ENCODE measurements at places on chromosomes 16 and 17.

GRCh38 chr17:66941773-66942450 is 22.6 kb upstream of the CACNG4 start:
- no peak for DNase-seq

DNA sequence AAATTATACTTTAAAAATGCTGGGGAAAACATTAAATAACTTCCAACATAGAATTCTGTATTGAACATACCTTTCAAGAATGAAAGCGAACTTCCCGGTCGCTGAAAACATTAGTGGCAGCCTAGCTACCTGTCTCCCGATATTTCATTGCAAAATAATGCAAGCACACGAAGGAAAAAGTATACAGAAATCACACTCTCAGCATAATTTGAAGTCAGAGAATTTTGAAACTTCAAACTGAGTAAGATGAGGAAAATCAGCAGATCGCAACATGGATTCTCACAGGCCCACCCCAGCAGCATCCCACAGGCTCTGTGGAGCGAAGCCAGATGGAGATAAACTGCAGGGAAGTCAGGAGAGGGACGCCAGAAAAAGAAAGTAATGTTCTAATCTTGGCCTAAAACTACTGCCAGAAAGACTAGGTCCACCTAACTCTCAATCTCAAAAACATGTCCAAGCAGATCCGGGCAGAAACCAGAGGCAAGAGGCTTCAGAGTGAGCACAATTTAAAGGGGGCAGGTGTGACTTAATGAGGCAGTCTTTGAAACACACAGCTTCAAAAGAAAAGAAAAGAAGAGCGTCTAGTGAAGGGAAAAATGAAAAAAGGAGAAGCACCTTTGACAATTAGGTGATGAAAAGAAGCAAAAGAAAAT is 4.8 kb upstream of the GOSR1 start:
- no peak for DNase-seq

GRCh38 chr16:3171181-3171854 is 16.7 kb upstream of the OR1F1 start:
- peak; percentile 37 for DNase-seq

DNA sequence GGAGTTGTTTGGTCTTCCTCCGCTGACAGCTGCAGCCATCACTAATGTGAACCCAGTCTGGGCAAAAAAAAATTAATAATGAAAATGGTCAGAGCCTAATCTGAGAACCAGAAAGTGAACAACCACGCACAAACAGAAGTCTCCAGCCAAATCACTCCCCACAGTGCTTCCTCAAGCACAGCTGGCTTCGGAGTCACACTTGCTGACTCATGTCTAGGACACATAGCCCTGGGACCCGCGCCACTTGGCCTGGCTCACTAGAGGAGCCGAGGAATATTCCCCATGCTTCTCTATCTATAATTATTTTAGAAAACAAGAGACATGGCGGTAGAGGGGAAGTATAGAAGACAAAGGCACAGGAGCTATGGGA is 109.1 kb downstream of the ZFHX3 start:
- no peak for DNase-seq

DNA sequence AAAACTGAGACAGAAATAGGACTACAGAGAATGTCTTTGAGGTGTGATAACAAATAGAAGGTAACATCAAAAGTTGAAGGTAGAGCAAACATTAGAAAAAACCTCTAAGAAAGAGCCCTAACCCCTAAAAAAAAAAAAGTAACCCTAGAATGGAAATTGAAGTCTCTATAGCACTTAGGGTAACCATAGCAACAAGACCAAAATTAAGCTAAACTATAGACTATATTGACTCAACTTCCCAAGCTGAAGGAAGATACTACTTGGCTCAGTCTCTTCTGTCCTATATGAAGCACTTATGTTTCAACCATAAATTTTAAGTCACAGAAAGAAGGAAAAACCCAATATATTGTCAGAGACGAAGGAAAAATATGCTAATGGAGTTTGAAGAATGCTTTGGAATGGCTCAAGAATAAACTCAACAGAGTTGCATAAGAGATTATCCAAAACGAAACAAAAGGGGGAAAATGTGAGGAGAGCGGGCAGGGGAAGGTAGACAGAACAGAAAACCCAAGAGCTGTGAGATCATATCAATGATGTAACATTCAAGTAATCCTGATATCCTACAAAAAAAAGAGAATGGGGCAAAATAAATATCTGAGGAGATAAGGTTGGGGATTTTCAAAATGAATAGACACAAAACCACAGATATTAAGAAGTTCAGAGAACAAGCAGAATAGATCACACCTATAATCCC is 88.4 kb downstream of the USP32 start:
- no peak for DNase-seq

GRCh38 chr16:83253521-83253920 is 554.3 kb upstream of the HSBP1 start:
- DNase-seq: no peak

- no peak for DNase-seq
Observed at GRCh38 chr17:73643001-73643851, 1.0 kb downstream of the SDK2 start.

DNA sequence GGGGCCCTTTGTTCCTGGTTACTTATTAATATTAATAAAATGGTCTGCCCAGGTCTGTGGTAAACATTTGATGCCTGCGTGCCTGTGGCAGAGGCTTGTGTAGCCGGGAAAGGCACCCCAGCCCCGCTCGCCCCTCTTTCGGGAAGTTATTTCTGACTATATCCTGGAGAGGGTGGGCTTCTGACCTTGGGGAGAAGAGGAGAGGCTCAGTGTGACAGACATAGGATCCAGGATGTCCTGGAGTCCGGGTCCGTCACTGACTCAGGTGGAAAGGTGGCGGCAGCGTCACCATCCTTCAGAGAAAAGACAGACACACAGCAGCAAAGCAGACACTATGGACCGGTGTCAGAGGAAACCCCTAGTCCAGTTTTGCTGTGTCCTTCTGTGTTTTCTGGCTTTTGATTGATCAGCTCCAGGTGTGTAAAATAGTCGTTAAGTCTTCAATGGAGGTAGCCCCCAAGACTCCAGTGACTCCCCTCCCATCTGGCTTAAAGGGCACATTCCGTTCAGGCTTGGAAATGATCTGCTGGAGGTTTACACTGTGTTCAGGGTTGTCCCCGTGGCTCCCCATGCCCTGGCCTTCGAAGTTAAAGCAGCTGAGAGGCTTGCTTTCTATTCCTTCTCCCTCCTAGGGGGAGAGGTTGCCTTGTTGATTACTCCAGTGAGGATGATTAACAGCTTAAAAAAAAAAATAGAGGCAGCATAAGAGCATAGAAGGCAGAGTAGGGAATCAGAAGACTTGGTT is 81.6 kb downstream of the CCDC182 start:
- DNase-seq: no peak

GRCh38 chr17:38881600-38882191 is 11.8 kb downstream of the LASP1 start:
- no peak for DNase-seq

- no peak for DNase-seq
Observed at GRCh38 chr17:37131669-37132611, 183.2 kb downstream of the AATF start.

DNA sequence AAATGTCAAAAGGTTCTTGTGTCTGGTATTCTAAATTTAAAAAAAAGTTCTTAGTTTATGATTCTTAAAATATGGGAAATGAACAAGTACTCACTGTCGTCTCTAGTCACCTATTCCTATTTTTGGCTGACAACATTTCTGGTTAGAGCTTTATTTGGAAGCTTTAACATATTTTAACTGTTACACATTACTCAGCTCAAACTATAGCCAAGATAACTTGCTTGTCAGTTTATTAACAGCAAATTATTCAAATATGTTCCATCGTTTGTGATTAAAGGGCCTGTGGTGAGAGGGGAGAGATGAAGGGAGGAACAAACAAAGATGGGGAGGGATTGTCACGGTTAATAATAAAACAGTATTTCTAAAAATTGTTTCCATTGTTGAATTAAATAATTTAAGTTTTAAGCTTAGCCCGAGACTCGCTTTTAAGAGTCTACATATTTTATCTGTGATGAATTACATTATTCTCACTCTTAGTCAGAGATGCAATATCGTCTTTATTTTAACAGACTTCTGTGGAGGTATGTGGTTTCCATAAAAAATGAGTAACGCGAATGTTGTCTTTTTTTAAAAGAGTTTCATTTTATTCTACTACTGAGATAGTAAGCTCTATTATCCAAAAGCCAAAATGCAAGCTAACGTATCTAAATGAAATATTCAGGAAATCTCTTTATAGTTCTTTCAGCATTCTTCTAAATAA is 321.9 kb upstream of the PMFBP1 start:
- DNase-seq: no peak

- no peak for DNase-seq
Observed at GRCh38 chr17:70100983-70101382, 26.0 kb downstream of the KCNJ16 start.

GRCh38 chr17:1605681-1606351 is 22.8 kb downstream of the SLC43A2 start:
- DNase-seq: no peak

GRCh38 chr16:24396350-24397271 is 140.5 kb downstream of the CACNG3 start:
- no peak for DNase-seq

GRCh38 chr16:69250081-69250480 is 61.1 kb upstream of the VPS4A start:
- no peak for DNase-seq

GRCh38 chr17:55607731-55608341 is 96.6 kb upstream of the SMIM36 start:
- no peak for DNase-seq

GRCh38 chr17:33241390-33241789 is 51.7 kb downstream of the ASIC2 start:
- DNase-seq: no peak

DNA sequence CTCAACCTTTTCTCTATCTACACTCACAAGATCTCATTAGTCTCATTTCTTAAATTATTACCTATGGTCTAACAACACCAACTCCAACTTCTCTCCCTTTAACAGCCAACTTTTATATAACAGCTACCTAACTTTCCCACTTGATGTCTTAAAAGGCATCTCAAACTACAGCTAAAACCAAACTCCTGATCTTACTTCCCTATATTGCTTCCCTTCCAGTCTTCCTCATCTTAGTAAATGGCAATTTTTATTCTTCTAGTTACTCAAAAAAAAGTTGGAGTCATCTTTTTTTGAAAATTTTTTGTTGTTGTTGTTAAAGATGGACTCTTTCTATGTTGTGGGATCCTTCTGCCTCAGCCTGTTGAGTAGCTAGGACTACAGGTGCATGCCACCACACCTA is 15.3 kb downstream of the SRR start:
- no peak for DNase-seq

- no peak for DNase-seq
Observed at GRCh38 chr17:47966079-47966519, 4.8 kb upstream of the CDK5RAP3 start.

DNA sequence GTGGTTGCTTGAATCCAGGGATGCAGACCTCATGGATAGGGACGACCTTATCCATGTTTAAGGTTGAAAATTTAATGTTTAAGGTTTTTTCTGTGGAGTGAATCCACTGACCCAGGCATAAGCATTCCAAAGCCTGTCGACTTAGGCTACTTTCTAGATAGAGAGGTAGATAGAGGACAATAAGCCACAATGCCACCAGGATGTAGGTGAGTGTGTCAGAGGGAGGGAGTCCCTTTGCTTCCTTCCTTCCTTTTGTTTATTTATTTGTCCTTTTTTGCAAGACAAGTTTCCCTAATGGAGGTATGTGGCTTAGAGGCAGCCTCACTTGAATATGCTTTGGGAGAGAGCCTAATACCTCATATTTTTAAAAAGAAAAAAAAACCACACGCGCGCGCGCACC is 834.2 kb upstream of the SOX9 start:
- DNase-seq: no peak

DNA sequence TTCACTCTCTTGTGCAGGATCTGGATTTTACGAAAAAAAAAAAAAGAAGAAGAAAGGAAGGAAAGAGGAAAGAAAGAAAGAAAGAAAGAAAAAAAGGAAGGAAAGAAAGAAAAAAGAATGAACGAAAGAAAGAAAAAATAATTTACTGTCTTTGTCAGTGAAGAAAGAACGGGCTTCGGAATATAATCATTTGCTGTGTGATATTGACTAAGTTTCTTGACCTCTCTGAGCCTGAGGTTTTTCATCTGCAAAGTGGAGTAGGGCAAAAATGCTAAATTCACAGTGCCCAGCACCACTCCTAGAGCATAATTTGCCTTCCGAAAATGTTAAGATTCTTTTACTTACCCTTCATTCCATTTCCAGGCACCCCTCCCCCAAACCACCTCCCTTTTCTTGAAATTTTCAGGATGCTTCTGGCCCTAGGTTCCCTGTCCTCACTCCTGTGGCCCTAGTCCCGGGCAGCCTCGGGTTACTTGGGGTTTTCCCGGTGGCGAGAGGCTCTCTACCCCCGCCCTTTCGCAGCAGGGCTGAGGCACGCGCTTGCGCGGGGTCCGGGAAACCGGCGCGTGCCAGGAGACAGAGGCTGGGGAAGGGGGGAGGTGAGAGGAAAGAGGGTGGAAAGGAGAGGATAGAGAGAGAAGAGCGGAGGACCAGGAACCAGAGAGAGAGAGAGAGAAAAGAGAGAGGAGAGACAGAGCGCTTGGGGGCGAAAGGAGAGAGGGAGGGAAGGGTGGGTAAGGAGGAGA is at the start of gene CNTNAP1:
Gene CNTNAP1, plus strand, starts transcription at position 556 of the 746 bp plus-strand sequence. CDS start 299 bp downstream, outside the sequence.
- no peak for DNase-seq

- DNase-seq: peak; percentile 87
Observed at GRCh38 chr16:29806099-29806579, at the start of gene MAZ. Gene MAZ (plus strand): TSS chr16:29806529. CDS start chr16:29806702, 173 bp downstream.

DNA sequence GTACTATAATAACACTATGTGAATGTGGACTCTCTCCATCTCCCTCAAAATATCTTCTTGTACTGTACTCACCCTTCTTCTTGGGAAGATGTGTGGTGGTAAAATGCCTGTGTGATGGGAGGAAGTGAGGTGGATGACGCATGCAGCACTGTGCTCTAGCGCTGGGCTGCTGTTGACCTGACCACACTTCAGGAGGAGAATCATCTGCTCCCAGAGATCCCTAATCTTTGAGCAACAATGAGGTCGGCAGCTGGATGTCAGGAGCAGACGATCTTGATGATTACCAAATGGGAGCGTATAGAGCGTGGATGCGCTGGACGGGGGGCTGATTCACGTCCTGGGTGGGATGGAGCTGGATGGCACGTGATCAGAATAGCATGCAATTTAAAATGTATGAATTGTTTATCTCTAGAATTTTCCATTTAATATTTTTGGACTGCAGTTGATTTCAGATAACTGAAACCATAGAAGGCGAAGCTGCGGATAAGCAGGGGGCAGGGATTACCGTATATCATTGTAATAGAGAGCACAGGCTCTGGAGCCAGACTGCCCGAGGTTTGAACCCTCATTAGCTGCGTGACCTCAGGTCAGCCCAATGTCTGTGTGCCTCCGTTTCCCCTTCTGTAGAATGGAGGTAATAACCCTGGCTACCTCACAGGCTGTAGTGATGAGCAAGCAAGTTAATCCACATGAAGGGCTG is 23.7 kb upstream of the CYLD start:
- no peak for DNase-seq

DNA sequence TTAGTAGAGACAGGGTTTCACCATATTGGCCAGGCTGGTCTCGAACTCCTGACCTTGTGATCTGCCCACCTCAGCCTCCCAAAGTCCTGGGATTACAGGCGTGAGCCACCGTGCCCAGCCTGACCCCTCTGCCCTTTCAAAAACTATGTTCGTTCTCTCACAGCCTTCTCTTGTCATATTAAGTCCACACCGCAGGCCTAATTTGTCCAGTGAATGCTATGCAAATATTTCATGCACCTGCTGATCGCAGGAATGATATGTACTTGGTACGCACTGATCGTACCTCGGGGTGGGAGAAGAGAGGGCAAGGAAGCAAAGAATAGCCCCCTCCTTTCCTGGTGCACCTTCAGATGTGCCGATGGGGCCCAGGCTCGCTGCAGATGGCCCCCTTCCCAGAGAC is 3.0 kb upstream of the BIRC5 start:
- DNase-seq: no peak
